ENCODE measurements at places on chromosomes 13 and 19. TPM values are rescaled to one million over a fixed set of nuclear protein-coding genes. Genes with fewer than 3 reads are reported as not detected.

The C19orf38 gene
- not detected for total RNA-seq

The TMEM255B gene
- total RNA-seq: 45.1 TPM

The DENND1C gene
- total RNA-seq: not detected

The POSTN gene
- total RNA-seq: 114 TPM

The MRPL54 gene
- total RNA-seq: 55.8 TPM

The ZNF285 gene
- total RNA-seq: 5.8 TPM

The NEK5 gene
- total RNA-seq: 0.34 TPM

The ZGLP1 gene
- total RNA-seq: 0.47 TPM

The MCEMP1 gene
- total RNA-seq: not detected

The INSL3 gene
- not detected for total RNA-seq

The FAM124A gene
- total RNA-seq: 9.7 TPM
